NCI-H2081 treated with DMSO at 0.1 percent for 48 hours (cell line): ENCODE measurements at places on chromosomes 4 and X.

- DNase-seq, result no peak
These were observed 133.3 kb upstream of the RAI2 start for GRCh38 chrX:17994429-17994828.

DNA sequence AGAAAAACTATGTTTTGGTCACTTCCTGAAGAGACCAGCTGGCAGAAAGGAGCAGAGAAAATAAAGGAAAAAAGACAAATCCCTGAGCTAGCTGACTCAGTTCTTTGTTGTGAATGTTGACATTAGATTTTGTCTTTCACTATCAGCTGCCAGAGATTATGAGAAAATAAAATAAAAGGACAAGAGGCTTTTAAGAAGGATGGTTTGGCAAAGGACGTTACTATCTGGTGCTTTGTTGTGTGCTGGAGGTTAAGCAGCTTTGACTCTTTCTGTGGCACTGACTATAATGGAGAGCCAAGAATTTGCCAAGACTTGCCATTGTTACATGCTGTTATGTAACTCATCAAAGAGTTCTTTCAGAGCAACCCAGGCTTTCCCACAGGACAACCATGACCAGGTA, 12.1 kb downstream of the ASB5 start:
- no peak for DNase-seq

DNA sequence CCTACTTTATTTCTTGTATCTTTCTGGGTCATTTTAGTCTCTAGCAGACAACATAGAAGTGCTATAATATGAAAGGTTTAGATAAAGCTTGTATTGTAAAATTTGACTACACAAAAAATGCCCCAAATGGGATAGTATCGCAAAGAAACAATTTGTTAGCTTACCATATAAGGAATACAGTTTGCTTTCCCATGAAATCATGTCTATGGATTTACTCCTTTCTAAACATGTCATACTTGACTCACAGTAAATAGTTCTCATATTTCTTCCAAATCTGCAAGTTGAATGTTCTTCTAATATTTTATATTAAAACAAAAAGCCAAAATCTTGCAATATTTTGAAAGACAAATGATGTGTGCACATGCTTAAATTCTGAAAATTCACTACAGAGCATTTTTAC, 103.9 kb downstream of the PPA2 start:
- DNase-seq, result no peak

DNA sequence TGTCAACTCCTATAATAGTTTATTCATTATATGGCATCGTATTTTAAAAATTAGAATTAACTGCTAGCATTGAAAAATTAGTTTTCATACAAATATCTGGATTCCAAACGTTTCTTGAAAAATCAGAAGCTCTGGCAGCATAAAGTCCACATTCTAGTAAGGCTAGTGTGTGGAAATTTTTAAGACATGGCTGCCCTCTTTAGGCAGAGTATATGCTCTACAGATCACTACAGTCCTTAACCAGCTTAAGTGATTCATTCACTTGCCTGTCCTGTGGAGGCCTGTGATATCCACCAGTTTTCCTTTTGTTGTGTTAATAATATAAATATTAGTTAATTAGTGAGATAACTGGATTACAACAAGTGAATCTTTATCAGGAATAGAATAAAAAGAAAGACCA, 287.2 kb downstream of the OPHN1 start:
- no peak for DNase-seq

DNA sequence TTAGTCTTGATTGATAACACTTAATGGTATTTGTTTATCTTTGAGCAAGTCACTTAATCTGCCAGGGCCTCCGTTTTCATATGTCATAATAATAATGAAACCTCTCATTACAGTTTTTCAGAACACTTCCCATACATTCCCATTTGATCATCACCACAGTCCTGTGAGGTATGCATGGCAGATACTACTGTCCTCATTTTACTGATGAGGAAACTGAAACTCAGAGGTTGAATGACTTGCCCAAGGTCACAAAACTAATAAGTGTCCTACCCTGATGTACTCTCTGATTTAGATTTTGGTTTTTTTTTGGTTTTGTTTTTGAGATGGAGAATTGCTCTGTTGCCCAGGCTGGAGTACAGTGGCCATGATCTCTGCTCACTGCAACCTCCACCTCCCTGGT, 25.7 kb downstream of the ZFX start:
- DNase-seq, result no peak

GRCh38 chr4:51906167-51906958, 63.4 kb downstream of the DCUN1D4 start:
- DNase-seq, result no peak

DNA sequence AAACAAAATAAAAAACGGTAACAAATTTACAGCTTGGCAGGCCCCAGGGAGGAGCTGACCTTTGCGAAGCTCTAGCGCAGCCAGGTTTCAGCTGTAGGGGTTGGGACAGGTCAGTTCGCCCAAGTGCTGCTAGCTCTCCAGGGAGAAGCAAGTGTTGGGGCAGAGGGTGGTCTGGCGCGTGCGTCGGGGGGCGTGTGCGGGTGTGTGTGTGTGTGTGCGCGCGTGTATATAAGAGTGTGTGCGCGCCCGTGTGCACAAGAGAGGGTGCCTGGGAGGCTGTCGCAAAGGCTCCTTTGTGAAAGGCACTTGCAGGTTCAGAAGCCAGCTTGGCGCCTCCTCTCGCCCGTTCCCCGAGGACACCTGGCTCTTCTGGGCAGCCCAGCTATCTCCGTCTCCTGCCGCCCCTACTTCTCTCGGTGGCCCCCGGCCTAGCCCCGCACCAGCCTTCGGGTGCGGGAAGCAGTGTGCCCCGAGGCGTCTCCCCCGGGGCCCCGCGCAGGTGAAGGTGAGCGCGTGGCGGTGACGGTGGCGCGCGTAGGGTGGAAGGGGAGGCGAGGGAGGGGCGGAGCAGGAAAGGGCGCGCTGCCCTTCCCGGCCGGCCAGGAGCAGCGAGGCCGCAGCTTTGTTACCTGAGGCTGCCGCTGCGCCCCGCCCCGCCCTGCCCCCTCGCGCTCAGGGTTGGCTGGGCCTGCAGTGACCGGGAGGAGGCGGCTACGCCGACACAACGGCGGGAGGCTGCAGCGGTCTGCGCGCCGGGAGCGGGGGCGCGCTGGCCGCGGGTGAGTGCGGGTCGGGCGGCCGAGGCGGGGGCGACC, at the start of gene FHDC1:
TSS of gene FHDC1 (plus strand) at position 693 of the 815 bp plus-strand sequence. CDS start 6,735 bp downstream, outside the sequence.
- DNase-seq, result no peak

- DNase-seq, result no peak
These were observed 132.1 kb upstream of the CXCL13 start for GRCh38 chr4:77473509-77473908.

GRCh38 chr4:2248044-2248780, 6.3 kb upstream of the HAUS3 start:
- DNase-seq, result no peak

GRCh38 chr4:114807759-114808404, 209.3 kb downstream of the UGT8 start:
- DNase-seq, result no peak

- no peak for DNase-seq
These were observed 81.2 kb downstream of the ADAM29 start for GRCh38 chr4:174999407-174999806.

DNA sequence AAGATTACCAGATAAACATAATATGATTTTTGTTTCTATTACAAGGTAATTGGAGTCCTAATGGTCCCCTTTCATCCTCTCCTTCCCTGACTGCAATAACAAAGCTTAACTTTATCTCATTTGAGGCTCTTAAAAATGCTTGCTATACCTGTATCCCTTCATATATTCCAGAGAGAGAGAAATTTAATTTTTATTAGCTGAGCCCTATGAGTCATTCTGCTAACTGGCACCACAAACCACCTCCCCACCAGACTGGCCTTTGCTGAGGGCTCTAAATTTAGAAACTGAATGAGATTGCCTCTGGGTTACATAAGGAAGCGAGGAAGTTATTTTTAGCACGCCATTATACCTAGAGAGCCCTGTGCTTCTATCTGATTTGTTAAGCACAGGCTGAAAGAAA, 27.4 kb downstream of the CBLL2 start:
- no peak for DNase-seq

DNA sequence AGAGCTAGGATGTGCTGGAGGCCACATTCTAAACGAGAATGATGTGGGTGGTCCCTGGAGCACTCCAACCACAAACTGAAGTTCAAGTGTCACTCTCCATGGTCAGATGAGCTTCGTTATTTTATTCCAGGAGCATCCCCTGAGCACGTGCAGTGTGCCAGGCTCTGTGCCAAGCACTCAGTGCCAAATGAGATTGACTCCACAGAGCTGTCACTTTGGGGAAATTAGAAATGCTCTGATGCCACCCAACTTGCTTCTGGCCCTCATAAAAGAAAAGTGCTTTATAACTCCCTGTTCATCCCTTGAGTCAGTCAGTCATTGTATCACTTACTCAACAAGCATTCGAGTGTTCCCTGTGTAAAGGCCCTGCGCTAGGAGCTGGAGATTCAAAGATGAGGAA, 91.2 kb downstream of the RTL5 start:
- no peak for DNase-seq

DNA sequence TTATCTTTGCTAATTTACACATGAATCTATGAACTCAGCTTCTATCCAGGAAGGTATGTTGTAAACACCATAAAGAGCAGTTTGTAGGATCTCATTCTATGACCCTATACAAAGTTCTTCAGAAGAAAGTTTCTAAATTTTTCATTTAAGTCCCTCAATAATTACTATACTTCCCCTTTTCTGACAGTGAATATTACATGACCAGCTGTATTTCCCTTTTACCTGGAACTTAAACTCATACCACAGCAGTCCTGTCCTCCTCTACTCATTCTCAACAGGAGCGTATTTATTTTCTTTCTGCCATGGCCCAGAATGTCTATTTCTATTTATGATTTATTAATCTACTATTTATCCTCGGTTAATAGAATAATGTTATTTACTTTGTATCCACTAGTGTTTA, 15.8 kb downstream of the RASGEF1B start:
- DNase-seq, result no peak

- no peak for DNase-seq
These were observed 620 bp downstream of the ITM2A start for GRCh38 chrX:79366556-79366872.

DNA sequence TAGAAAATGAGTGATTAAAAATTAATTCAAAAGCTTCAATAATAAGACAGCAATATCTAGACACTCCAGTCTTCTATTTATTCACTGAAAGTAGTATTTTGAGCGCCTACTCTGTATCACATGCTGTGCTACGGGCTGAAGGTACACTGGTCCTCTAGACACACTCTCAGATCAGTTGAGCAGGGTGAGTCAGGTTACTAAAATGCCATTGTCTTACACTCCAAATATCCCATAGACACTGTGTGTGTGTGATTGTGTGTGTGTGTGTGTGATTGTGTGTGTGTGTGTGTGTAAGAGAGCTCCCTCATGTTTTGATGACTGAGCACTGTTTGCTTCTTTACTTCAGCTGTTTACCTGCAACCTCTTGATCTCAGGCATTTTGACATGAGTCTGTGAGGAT, 342.8 kb upstream of the BOD1L1 start:
- DNase-seq, result no peak

DNA sequence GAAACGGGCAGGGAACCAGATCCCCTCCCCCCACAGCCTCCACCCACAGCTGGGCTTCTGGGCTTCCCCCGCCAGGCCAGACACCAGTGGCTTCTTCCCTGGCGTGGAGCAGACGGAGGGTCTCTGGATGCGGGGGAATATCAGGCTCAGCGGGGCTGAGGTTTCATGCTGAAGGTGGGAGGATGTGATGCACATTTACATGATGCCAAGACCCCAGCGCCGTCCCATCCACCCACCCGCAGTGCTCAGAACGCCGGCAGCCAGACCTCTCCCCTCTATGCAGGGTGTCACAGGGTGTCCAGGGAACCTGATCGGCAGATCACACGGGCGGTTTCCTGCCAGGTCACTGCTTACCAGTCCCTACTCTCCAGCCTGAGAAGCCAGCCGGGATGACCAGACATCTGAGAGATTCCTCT, 12.8 kb upstream of the TNIP2 start:
- DNase-seq, result no peak

GRCh38 chrX:87702795-87703194, 185.2 kb downstream of the KLHL4 start:
- no peak for DNase-seq

GRCh38 chr4:138894011-138894410, 121.6 kb upstream of the NOCT start:
- DNase-seq, result no peak

DNA sequence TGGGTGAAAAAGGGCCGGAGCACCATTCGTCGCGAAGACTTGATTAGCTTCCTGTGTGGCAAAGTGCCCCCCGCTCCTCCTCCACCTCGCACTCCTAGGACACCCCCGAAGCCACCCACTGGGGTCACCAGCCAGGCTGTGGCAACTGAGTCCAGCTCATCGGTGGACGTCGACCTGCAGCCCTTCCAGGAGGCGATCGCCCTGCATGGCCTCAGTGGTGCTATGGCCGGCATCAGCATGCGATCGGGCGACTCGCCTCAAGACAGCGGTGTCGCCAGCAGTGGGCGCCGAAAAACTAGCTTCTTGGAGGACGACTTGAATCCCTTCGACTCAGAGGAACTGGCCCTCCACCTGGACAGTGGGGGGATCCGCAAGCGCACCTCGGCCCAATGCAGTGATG, 126.8 kb upstream of the CXorf66 start:
- no peak for DNase-seq

DNA sequence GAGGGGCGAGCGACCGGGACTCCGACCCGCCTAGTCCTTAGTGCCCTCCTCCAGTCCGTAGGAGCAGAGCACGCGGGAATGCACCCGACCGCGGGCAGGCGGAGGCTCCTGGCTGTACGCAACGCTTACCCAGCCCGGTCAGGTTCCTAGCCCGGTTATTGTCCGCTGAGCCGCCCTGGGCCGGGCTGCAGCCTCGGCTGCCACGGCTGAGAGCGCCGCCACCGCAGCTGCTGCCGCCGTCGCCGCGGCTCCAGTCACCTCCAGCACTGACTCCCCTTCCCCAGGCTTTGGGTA, at the start of gene AMER1:
TSS of gene AMER1 (minus strand) at position 268 of the 294 bp plus-strand sequence. CDS start 12,422 bp downstream, outside the sequence.
- DNase-seq, result no peak

- DNase-seq, result no peak
These were observed 86.7 kb upstream of the PDHA1 start for GRCh38 chrX:19256986-19257385.

GRCh38 chr4:8374851-8375649, 65.5 kb downstream of the ACOX3 start:
- DNase-seq, result no peak

- DNase-seq, result no peak
These were observed 37.1 kb downstream of the GK start for GRCh38 chrX:30690330-30690729.

GRCh38 chr4:12178614-12179610, 750.2 kb upstream of the HS3ST1 start:
- DNase-seq, result no peak

- DNase-seq, result no peak
These were observed 230.8 kb downstream of the CPXCR1 start for GRCh38 chrX:88977835-88978234.

DNA sequence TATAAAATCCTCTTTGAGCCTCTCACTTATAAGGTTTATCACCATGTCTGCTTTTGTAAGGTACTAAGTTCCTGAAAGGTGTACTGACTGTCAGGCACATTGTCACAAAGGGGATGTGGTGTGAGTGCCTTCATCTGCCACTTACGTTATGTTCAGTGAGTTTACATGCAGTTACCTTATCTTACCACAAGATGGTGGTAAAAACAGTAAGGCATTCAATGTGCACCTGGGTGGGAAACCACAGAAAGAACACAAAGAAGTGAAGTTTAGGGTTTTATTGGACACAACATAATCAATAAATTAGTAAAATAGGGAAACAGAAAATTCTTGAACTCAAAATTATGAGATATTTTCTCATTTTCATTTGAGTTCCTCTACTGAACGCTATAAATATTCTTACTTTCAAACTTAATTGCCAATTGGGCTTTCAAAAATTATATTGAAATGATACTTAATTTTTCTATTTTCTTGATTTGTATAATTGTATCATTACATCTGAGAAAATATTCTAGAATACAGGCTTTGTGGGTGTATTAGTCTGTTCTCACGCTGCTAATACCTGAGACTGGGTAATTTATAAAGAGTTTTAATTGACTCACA, 650.8 kb downstream of the PCDH7 start:
- peak; percentile 31 for DNase-seq
